A549 treated with CORT108297 at 1 μM for 4 hours (cell line): ENCODE measurements at places on chromosomes 11 and 22. TPM values are rescaled to one million over a fixed set of nuclear protein-coding genes. Genes with fewer than 3 reads are reported as not detected.

Gene MAJIN
- total RNA-seq: not detected in 5 replicates

Gene SLC35C1
- total RNA-seq: 24.7 to 34.1 TPM (median 31.6 TPM) in 5 replicates

Gene CCDC73
- 0.03 TPM in 1 of 5 replicates, not detected in the others for total RNA-seq

Gene LINC01488
- total RNA-seq: 0.03 to 0.05 TPM (median 0.05 TPM) in 3 of 5 replicates, not detected in the others

Gene RAB30
- 5.2 to 7.6 TPM (median 6.7 TPM) in 5 replicates for total RNA-seq

Gene TAGLN
- total RNA-seq: 61.4 to 151 TPM (median 112 TPM) in 5 replicates

Gene SMTNL1
- total RNA-seq: not detected in 5 replicates

Gene CPSF7
- total RNA-seq: 66.6 to 73.2 TPM (median 72.5 TPM) in 5 replicates

Gene SIAE
- 13.8 to 15.8 TPM (median 14.0 TPM) in 5 replicates for total RNA-seq

Gene LRRC32
- total RNA-seq: 0.13 to 0.16 TPM (median 0.15 TPM) in 5 replicates

Gene MS4A4A
- total RNA-seq: not detected in 5 replicates
